ENCODE measurements at places on chromosomes 3 and 15.

GRCh38 chr3:121943431-121943830 lies 49.2 kb downstream of the SLC15A2 start:
- DNase-seq: no peak

DNA sequence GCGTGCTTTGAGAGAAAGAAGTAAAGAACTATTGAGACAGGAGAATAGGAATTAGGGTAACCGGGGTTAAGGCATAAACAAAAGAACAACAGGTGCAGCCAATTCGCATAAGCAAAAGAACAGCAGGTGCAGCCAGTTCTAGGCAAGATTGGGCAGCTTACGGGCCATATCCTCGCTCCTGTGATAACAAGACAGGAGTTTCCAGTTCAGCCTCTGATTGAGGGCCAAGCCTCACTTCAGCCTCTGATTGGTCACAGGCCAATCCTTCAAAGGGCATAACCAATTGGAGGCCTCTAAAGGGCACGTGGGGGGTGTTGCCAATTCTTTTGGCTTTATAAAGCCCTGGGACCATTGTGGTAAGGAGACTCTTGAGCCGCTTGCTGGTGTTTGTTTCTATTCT lies 143.5 kb downstream of the GADL1 start:
- no peak for DNase-seq

GRCh38 chr15:73232776-73233175 lies 136.0 kb downstream of the HCN4 start:
- no peak for DNase-seq

- DNase-seq: no peak
Measured at GRCh38 chr3:64501298-64501906, 186.4 kb downstream of the ADAMTS9 start.

DNA sequence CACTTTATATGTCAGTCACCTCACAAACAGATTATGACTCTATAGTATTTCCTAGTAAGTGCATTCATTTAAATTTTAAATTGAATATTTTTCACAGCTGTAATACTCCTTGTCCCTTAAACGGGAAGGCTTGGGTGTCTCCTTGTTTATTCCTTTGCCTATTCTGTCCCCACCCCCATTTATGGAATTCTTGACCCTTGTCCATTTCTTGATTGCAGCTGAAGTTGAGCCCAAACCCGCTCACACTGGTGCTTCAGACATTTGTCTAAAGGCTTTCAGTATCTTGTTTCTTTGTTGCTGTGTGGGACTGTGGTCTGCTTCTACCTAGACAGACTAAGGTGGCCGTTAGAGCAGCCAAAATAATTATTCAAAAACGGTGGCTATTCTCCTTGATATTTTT lies 449.7 kb downstream of the FOXP1 start:
- DNase-seq: no peak

GRCh38 chr3:148329481-148330235 lies 368.0 kb upstream of the AGTR1 start:
- no peak for DNase-seq

GRCh38 chr15:82130248-82130647 lies 84.4 kb upstream of the MEX3B start:
- no peak for DNase-seq

Measured in H1 (cell line).